ENCODE measurements at places on chromosomes 16 and 17.
A peak's percentile ranks its signal among the peaks of the same experiment; 100 is the strongest.

- no peak for DNase-seq
Observed at GRCh38 chr16:69404275-69404805, 18.5 kb upstream of the TERF2 start.

- DNase-seq = no peak
Observed at GRCh38 chr17:48100591-48101011, 677 bp downstream of the CBX1 start.

- DNase-seq = no peak
Observed at GRCh38 chr17:3526971-3527370, 30.6 kb downstream of the TRPV3 start.

GRCh38 chr16:7185689-7186088 lies 147.0 kb upstream of the RBFOX1 start:
- DNase-seq = no peak

DNA sequence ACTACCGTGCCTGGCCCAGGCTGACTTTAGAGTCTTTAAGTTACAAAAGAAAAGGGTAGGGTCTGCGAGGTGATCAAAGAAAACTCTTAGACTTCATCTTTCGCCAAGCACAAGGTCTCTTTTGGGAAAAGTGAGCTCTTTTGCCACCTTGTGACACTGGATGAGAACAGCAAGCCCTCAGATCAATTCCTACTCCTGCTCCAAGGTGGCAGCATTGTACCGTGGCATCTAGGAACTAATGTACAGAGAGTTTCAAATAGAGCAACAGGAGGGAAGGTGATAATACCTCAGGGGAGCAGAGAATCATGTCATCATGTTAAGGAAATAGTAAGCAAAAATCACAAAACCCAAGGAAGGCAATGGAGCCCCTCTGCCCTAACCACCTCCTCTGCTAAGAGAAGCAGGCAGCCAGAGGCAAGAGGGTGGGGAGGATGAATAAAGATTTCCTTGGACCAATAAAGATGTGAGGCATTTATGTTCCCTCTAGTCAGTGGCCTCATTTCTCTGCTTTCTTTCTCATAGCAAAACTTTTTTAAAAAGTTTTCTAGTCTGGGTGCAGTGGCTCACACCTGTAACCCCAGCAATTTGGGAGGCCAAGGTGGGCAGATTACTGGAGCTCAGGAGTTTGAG lies 2.1 kb upstream of the C17orf78 start:
- peak; percentile 22 for DNase-seq

DNA sequence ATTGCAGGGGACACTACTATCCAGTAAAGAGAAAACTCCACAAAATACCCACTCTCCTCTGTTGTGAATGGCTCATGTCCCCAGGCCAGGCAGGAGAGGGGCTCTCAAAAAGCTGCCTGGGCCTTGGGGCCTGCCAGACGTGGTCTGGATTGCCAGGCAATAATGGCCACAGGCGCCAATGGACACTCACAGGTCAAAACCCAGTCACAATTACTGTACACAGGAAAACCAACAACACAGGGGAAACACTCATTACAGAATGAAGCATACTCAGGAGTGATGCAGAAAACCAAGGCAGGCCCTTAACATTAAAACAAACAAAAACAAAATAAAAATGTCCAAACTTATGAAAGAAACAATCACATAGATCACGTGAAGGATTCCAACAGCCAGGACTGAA lies 35.1 kb upstream of the SREBF1 start:
- no peak for DNase-seq

GRCh38 chr17:82412535-82413520 lies 5.3 kb upstream of the HEXD start:
- no peak for DNase-seq

- DNase-seq = no peak
Observed at GRCh38 chr16:50602531-50603205, 54.5 kb downstream of the NKD1 start.

DNA sequence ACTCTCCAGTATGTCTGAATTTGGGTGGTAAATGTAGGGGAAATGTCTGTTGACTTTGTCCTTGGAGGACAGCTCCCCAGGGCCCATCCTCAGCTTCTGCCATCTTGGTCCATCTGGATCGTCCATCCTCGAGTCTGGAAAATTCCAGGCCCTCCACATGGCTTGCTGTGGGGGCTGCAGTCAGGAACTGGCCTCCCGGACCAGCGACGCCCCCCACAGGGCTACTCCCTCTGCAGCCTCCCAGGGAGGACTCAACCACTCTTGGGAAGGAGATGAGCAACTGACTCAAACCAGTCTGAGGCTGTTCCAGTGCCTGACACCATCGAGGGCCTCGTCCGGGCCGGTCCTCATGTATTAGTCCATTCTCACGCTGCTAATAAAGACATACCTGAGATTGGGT lies 5.5 kb upstream of the ZG16B start:
- DNase-seq = no peak

DNA sequence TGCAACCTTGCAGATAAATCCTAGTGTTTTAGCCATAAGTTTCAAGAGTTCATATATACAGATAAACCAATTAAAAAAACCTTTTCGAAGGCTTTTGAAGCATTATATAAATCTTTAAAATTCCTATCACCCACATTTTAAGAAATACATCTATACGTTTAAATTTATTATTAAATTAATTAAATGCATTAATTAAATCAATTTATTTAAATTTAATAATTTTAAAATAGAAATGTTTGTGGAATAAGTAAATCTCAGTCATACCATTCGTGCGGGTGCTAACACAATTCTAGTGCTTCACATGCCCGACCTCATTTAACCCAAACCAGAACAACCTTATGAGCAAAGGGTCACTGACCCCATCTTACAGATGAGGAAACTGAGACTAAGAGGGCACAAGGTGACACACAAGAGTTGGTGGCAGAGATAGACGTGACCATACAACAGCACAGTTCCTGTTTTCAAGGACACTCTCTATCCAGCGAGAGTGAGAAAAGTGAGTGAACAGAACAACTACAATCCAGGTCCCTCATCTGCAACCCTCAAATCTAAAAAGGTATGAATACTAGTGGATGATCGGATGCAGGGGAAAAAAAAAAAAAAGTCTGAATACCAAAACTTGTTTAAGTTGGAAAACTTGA lies 1.4 kb downstream of the NSMCE1 start:
- no peak for DNase-seq

GRCh38 chr17:58382108-58382871 lies 30.3 kb upstream of the SUPT4H1 start:
- DNase-seq = no peak

DNA sequence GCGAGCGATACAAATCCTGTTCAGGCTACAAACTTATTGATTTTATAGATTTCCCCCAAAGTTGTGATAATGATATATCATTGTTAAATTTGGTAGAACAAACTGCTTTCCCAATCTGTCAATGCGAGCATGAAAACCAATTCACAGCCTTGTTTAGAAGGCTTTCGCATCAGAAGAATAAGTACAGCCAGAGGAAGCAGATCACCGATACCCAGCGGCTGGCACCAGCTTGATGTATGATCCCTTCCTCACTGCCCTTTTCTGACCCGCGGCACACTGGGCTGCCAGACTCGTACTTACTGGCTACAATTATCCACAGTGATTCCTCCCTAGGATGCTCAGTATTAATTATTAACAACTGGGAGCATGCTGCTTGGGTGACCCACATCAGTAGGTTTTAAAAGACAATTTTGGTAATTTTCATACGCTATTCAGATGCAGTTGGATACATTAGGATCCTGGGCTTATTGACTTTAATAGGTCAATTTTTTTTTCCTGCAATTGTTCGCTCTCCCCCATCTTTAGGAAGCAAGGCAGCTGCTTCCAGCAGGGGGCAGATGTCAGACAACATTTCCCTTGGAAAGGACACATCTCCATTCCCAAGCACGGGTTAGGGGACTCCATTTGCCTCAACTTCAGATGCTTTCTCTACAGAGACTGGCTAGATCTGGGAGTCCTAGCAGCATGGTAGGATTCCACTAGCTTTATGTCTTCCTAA lies 582.7 kb upstream of the PSMD7 start:
- DNase-seq = no peak

- DNase-seq = peak; percentile 47
Observed at GRCh38 chr16:89360760-89361435, 129.5 kb downstream of the ANKRD11 start.

- no peak for DNase-seq
Observed at GRCh38 chr17:73831699-73832098, 187.5 kb upstream of the SDK2 start.

DNA sequence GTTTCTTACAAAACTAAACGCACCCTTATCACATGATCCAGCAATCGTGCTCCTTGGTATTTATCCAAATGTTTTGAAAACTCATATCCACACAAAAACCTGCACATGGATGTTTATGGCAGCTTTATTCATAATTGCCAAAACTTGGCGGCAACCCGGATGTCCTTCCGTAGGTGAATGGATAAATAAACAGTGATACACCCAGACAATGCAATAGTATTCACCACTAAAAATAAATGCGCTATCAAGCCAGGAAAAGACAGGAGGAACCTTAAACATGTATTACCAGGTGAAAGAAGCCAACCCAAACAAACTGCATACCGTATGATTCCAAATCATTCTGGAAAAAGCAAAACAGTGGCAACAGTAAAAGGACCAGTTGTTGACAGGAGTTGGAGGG lies 10.0 kb downstream of the SPATA32 start:
- no peak for DNase-seq

DNA sequence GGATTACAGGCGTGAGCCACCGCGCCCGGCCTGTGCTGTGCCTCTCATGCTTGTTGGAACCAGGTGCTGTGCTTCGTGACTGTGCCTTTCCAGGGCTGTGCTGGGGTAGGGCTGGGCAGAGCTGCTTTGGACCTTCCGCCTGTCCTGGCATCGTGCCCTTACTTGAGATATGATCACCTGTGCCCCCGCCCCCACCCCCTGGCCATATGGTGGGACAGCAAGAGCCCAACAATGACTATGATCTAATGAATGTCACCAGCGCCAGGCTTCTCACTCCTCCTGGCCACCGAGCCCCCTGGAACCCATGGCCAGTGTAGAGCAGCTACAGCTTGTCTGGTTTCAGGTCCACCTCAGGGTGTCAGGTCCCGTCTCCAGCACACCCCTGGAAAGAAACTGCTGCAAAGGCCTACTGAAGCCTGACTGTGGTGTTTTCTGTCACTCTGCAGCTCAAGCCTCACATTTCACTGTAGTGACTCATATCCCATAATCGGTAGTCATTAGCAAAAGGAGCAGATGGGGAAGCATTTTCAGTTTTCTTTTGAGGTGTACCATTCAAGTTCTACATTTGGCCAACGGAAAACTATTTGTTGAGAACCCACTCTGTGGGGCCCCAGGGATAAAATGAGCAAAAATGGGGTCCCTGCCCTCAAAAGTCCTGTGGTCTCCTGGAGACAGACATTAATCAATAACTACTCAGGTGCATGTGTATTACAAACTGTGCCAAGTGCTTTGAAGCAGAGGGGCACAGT lies 22.1 kb downstream of the FCSK start:
- no peak for DNase-seq

DNA sequence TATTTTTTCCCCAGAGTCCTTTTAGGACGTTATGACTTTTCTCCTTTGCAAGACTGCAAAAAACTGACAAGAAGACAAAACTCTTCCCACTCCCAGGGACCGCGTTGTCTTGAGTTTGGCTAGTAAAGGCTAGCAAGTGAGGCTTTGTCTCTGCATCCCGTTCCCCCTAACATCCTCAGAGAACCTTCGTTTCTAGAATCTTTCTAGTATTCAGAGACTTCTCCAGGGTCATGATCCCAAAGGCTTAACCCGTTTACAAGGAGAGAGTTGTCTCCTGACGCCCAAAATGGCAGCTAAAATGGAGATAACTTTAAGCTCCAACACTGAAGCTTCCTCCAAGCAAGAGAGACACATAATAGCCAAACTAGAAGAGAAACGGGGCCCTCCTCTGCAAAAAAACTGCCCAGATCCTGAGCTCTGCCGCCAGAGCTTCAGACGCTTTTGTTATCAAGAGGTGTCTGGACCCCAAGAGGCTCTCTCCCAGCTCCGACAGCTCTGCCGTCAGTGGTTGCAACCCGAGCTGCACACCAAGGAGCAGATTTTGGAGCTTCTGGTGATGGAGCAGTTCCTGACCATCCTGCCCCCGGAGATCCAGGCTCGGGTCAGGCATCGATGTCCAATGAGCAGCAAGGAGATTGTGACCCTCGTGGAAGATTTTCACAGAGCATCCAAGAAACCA lies 843 bp downstream of the ZNF174 start:
- no peak for DNase-seq

DNA sequence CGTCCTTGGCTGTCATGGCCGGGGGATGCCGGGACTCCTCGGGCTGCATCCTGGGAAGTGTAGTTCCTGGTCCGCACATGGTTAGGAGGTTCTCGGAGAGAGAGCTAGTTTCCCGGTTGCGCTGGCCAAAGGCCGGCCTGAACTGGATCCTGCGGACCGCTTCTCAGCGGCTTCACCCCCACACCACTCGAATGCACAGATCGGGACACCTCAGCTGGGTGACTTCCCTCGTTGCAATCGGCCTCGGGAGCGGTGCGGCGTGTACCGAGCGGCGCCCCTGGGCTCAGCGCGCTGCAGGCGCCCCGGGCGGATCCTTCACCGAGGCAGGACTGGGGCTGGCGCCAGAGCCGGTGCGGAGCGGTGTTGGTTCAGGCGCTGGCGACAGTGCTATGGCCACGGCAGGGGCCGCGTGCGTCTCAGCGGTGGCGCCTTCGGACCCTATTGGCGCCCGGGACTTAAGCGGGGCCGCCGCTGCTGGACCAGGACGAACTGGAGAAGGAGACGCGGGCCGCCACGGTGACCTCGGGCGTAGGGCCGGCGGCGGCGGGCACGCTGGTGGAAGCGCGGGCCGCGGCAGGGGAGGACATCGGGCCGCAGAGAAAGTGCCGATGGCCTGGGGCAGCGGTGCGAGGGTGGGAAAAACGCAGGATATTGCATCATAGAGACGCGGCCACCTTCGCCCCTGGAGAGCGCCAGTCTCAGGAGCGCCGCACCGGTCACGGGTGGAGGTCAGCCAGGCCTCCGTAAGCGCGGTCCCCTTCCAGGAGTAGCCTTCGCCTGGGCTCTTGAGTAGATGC lies 11.4 kb downstream of the ZNF629 start:
- DNase-seq = peak; percentile 8

- DNase-seq = no peak
Observed at GRCh38 chr16:75217389-75217851, 1.4 kb upstream of the CTRB1 start.

DNA sequence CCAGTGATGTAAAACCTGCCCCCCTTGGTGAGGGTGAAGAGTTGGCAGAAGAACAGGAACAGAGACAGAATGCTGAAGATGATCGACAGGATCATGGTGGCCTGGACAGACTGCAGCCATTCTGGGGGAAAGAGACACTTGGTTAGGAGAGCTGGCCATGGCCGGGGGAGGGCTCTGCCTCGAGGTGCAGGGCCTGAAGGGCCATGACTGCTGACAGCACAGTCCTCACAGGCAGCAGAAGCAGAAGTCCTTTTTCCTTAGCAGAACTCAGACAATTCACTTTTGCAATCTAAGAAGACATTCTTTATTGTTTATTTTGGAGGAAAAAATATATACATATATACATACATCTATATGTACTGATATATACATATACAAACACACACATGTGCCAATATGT lies 25.6 kb downstream of the PMP22 start:
- no peak for DNase-seq

DNA sequence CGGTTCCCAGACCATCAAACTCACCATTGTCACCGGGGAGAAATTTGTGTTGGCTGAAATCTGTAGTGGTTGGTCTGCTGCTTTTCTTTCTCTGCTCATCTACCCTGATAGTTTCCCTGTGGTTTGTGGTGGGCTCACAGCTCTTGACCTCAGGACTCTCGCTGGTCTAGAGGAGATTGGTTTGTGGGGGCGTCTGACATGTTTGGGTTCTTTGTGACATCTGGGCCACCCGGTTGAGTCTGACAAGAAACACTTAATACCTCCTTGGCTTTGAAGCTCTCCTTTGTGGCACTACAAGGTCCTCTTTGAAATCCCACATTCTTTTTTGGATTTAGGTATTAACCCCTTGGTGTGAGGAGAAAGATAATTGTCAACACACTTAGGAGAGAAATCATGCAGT lies 662.0 kb downstream of the WWOX start:
- no peak for DNase-seq
